ENCODE measurements at places on chromosomes 5 and 9.
A peak's percentile ranks its signal among the peaks of the same experiment; 100 is the strongest.

DNA sequence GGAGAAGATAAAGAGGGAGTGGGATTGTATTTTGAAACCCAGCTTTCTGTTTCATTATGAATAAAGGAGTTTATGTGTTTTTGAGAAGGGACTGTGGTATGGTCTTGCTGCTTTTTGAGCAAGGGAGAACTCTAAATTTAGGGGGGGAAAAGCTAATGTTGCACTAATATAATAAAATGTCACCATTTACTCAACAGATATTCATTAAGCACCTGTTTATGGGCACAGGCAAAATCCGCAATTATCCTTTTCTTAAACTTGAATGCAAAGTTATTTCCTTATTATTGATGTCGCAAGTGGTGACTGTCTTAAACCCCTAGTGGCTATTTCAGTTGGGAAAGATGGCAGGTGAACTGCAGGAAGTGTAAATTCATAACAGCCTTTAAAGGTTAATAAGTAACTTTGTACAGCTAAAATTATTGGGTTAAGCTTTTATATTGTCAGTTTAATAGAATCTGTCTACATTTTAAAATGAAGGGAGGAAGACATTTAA, 1.5 kb downstream of the CDC42SE2 start:
- no peak for DNase-seq

- no peak for DNase-seq
Measured at GRCh38 chr5:72936893-72937292, 18.9 kb upstream of the FCHO2 start.

- DNase-seq: no peak
Measured at GRCh38 chr5:109242518-109242917, 167.3 kb downstream of the PJA2 start.

DNA sequence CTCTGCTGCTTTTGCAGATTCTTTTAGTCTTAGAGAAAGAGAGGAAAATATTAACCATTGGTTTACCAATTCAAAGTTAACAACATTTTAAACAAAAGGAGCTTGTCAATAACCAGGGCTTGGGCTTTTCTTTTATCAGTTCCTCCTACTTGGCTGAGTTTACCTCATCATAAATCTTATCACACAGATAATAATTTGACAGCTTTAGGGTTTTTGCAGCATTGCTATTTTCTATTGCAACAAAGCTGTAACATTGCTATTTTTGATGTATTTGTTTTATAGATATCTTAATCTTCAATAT, 9.8 kb upstream of the ABL1 start:
- DNase-seq: no peak

DNA sequence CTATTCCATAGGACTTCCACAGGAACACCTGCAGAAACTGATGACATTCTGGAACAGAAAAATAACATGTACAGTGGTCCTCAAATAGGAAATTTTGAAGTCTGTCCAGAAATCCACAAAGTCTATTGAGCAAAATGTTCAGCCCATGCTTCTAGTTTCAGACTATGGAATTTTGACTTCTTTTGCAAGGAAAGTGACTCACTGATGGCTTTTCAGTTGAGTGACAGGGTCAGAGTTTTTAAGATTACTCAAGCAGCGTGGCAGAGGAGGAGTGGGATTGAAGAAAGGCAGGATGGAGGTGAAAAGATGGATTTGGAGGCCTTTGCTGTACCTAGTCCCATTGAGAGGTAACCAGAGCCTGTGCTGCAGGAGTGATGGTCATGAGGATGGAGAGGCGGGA, 151.5 kb downstream of the GOLPH3 start:
- DNase-seq: no peak

GRCh38 chr5:73825736-73826135, 199.7 kb downstream of the ARHGEF28 start:
- DNase-seq: no peak

GRCh38 chr5:113319256-113320053, 115.3 kb downstream of the TSSK1B start:
- DNase-seq: no peak

DNA sequence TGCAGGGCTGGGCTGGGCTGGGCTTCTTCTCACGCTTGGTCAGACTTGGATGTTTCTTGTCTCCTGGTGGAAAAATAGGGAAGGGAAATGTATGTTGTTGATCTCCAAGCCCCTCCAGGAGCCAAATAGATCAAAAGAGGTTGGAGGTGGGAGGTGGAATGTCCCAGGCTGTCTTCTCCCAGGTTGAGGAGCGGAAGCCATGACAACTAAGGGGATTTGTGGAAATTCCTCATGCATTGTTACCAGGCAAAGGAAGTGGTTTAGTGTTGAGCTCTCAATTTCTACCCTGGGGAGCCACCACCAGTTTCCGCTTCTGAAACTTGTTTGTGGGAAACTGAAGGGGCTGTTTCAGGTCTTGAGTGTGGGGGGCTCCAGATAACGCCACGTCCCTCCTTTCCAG, 79.0 kb downstream of the SPRY4 start:
- DNase-seq: no peak

- peak; percentile 12 for DNase-seq
Measured at GRCh38 chr9:124611106-124611505, 103.9 kb upstream of the NR5A1 start.

DNA sequence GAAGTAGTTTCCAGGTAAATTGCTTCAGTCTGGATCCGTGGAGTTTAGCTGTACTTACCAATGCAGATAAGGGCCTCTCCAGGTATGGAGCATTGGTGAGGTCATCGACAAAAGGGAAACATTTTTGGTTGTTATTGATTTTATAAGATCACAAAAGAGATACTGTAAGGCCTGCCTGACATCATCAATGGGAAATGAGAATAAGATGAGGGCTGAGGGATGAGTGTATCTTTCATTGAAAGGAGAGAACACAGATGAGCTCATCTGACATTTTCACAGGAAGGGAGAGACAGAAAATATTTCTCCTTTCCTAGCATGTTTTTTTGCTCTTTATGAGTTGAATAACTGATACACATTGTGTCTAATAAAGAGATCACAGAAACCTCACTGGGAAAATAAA, 233.6 kb downstream of the SAXO1 start:
- DNase-seq: no peak
